ENCODE measurements at places on chromosomes 4 and X. TPM values are rescaled to one million over a fixed set of nuclear protein-coding genes. Genes with fewer than 3 reads are reported as not detected.

Gene CXXC4
- total RNA-seq, result 0.74 TPM

GRCh38 chr4:169416997-169417396 lies 146.2 kb upstream of the SH3RF1 start:
- DNase-seq, result no peak

- DNase-seq, result no peak
These were observed 2.4 kb downstream of the MID1 start for GRCh38 chrX:10617999-10618351.

- DNase-seq, result no peak
These were observed 99.1 kb downstream of the PJA1 start for GRCh38 chrX:69066021-69066757.
